ENCODE measurements at places on chromosomes 1 and 21.

GRCh38 chr1:162003830-162004215 is 19.8 kb downstream of the OLFML2B start:
- DNase-seq = no peak

DNA sequence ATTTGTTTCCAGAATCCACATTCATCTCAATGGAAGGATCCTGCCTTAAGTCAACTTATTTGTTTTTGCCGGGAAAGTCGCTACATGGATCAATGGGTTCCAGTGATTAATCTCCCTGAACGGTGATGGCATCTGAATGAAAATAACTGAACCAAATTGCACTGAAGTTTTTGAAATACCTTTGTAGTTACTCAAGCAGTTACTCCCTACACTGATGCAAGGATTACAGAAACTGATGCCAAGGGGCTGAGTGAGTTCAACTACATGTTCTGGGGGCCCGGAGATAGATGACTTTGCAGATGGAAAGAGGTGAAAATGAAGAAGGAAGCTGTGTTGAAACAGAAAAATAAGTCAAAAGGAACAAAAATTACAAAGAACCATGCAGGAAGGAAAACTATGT is 2.6 kb downstream of the GADD45A start:
- DNase-seq = no peak

- DNase-seq = no peak
These were observed 31.9 kb upstream of the FCGR2A start for GRCh38 chr1:161473348-161473747.

GRCh38 chr1:70738624-70739023 is 309.0 kb downstream of the PTGER3 start:
- no peak for DNase-seq

DNA sequence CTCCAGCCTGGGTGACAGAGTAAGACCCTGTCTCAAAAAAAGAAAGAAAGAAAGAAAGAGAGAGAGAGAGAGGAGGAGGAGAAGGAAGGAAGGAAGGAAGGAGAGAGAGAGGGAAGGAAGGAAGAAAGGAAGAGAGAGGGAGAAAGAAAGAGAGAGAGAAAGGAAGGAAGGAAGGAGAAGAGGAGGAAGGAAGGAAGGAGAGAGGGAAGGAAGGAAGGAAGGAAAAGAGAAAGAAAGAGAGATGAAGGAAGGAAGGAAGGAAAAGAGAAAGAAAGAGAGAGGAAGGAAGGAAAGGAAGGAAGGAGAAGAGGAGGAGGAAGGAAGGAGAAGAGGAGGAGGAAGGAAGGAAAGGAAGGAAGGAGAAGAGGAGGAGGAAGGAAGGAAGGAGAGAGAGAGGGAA is 82.2 kb upstream of the ATP1B1 start:
- no peak for DNase-seq

- DNase-seq = no peak
These were observed 30.6 kb downstream of the LY9 start for GRCh38 chr1:160826546-160826945.

GRCh38 chr1:228013935-228014930 is 7.4 kb downstream of the WNT3A start:
- DNase-seq = no peak

- DNase-seq = no peak
These were observed 47.4 kb downstream of the S100B start for GRCh38 chr21:46557469-46557868.

- no peak for DNase-seq
These were observed 142.1 kb upstream of the IPO9 start for GRCh38 chr1:201686714-201687455.

GRCh38 chr1:94646141-94646643 is 104.6 kb upstream of the F3 start:
- DNase-seq = no peak

DNA sequence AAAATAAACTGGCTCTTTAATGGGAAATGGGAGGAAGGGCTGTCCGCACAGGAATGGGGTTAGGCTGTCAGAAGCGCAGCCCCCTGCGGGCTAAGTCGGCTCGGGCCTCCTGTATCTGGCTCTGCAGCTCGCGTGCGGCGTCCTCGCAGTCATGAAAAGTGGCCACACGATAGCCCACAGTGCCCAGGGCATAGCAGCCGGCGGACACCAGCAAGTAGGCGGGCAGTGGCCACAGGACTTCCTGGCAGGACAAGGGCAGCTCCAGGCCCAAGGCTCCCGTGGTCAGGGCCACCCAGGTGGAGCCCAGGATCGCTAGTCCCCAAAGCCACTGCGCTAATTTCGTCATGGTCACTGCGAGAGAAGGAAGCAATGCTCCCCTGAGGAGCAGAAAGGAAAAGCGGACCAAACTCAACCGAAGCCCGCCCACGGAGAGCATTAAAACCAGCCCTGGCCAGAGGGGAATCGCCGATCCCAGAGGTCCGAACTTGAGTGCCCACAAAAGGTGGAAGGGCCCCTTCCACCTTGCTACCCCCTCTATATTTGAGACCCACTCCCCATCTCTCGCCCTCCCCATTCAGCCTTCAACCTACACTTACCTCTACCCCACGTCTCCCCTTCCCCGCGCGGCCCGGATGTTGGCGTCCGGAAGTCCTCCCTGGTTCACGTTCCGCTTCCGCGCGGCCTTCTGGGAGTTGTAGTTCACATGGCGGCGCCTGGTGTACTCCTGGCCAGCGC is at the start of gene DPM3:
Gene DPM3 (minus strand): TSS at position 637 of the 735 bp plus-strand sequence. CDS start 291 bp downstream, at position 346.
- DNase-seq = peak; percentile 81

DNA sequence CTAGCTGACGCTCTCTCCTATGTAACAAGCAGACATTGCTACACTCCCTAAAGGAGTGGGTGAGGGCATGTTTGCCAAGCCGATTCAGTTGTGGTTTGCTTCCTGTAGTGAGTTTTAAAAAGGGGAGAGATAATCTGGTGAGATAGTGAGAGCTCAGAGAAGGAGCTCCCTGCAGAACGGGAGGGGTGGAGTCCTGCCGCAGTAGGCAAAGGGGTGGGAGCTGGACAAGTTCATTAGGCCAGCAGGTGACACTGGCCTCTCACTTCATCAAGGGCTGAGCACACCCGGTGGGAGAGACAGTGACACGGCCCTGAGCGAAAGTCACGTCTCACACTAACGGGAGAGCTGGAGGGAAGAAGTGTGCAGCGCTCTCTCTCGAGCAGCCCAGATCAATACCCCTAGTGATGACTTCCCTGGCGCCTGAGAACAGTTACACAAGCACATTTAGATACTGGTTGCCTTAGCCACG is 144.0 kb upstream of the CD34 start:
- no peak for DNase-seq

GRCh38 chr1:55069280-55069679 is 29.9 kb downstream of the PCSK9 start:
- no peak for DNase-seq

- DNase-seq = no peak
These were observed 9.7 kb downstream of the GJA5 start for GRCh38 chr1:147750618-147751217.

DNA sequence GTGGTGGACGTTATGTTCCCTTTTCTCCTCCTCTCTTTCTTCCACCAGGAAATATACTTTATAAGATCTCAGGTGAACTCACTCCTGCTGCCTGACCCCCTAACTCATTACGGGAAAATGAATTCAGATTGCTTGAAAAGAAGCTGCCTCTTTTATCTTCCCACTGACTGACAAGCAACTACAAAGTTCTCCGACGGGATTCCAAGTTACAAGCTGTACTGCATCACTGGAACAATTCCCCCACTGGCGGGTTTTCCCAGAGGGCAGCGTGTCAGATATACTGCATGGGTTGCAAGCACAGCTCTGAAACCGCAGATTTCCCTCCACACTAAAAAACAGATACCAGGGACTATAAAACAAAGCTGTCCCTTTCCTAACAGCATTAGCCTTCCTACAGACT is 390.6 kb downstream of the KCTD3 start:
- no peak for DNase-seq

- peak; percentile 40 for DNase-seq
These were observed 382 bp downstream of the GPBP1L1 start for GRCh38 chr1:45686015-45686287.

GRCh38 chr1:24909388-24909898 is 20.6 kb downstream of the RUNX3 start:
- DNase-seq = no peak

GRCh38 chr1:115301438-115302020 is 36.5 kb downstream of the NGF start:
- DNase-seq = no peak

GRCh38 chr1:64112281-64112680 is 91.1 kb upstream of the UBE2U start:
- no peak for DNase-seq

- no peak for DNase-seq
These were observed 604.5 kb downstream of the PLPP3 start for GRCh38 chr1:55974714-55975441.

GRCh38 chr21:44295163-44295573 is 4.7 kb upstream of the PFKL start:
- DNase-seq = no peak

GRCh38 chr21:41328660-41329607 is 12.3 kb downstream of the FAM3B start:
- no peak for DNase-seq

DNA sequence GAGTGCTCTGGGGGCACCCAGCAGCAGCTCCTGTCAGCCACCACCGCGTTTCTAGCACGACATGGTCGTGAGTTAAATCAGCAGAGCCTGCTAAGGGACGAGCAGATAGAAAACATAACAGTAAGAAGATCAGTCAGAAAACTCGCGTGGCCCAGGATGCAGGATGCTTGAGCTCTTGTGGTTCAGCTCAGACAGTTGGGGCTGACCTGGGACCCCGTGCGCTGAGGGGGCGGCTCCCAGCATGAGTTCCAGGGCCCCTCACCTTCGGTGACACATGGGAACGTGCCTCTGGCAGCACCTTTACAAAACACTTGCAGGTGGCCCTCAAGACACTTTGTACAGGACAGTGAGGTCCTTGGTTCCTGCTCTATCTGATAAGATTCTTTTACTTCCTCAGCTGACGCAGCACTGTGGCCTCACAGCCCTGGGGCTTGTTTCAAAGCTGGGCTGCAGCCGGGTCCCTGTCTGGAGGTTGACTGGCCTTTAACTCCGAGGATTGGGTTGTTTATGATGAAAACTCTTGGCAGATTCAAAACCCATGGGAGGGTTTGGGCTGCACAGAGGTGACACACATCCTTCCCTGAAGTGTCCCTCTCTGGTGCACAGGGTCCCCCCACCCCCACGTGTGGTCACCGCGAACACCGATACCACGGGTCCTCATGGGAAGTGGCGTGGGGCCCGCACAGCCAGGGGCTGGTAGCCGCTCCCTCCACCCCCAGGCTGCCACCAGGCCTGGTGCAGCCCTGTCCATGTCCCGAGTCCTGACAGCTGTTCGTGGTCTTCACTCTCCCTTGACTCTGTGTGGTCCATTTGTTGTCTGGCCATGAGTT is 65.3 kb upstream of the COL6A1 start:
- DNase-seq = no peak

GRCh38 chr1:63859480-63860275 is 85.9 kb downstream of the ROR1 start:
- no peak for DNase-seq

DNA sequence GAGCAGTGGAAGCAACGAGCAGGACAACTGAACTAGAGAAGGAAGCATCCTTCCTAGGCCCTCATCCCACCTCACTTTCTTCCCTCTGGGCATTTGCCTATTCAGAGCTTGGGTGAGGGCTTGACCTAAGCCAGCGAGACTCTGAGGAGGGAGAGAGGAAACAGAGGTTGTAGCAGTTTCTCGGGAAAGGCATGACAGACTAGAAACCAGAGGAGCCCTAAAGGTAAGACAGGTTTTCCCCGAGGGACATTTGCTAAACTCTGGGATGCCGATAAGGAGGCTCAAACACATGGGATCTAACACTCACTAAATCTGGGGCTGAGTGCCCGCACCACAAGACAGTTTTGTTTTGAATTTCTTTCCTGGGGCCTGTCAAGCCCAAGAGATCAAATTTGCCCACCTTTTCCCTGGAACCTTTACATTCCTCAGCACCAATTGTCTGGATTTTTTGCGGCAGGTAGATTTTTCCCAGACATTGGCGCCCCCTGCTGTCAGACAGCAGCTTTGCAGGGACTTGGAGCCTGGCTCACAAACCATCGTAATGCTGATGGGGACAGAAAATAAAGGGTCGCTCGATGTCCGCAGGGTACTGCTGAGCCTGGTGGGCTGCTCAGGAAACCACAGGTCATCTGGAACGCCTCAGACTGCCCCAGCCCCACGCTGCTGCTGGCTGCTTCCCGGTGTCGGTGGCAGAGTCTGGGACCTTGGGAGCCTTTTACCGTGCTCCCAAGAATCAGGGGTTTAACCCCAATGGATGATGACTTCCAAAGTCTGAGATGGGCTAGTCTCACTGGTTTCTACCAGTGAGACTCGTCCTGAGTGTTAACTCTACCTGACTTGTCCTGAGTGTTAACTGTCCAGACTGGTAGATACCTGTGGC is 23.4 kb upstream of the TSPAN2 start:
- DNase-seq = peak; percentile 17

DNA sequence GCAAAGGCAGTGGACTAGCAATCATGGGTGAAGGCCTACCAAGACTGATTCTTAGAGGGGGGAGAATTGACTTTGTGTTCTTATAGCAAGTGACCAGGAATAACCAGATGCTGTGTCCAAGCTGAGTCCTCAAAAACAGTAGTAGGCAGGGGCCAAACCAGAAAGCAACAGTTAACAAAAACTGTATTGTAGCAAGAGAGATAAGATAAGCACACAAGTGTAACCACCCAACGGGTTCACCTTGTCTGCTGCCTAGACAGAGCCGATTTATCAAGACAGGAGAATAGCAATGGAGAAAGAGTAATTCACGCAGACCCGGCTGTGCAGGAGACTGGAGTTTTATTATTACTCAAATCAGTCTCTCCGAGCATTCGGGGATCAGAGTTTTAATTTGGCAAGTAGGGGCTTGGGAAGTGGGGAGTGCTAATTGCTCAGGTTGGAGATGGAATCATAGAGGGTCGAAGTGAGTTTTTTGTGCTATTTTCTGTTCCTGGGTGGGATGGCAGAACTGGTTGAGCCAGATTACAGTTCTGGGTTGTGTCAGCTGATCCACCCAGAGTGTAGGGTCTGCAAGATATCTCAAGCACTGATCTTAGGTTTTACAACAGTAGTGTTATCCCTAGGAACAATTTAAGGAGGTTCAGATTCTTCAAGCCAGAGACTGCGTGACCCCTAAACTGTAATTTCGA is 8.3 kb upstream of the CSRP1 start:
- DNase-seq = no peak

GRCh38 chr1:8807004-8807403 is 10.4 kb downstream of the RERE start:
- no peak for DNase-seq

DNA sequence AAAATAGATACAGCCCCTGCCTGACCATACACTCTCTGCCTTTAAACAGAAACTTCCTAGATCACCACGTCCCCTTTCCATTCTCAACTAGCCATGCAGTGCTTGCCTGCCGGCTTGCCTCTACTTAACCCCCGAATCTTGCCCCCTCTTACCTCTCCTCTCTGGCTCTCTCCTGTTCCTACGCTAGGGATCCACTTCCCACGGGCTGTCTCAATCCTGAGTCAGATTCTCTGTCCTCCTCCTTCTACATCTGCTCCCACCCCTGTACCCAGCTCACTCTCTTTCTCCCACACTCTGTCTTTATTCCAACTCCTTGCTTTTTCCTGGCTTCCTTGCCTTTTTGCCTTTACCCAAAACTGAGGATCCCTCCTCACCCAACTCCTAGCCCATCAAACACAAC is 29.3 kb downstream of the ATF3 start:
- DNase-seq = no peak

GRCh38 chr1:46512135-46512791 is 22.6 kb downstream of the DMBX1 start:
- no peak for DNase-seq

GRCh38 chr1:214459895-214460294 is 91.5 kb downstream of the PTPN14 start:
- no peak for DNase-seq
